CD4-positive, CD25-positive, alpha-beta regulatory T cell (primary cell): ENCODE measurements at places on chromosomes 13 and 19.
A peak's percentile ranks its signal among the peaks of the same experiment; 100 is the strongest.

GRCh38 chr13:89695343-89696257 lies 1651.9 kb upstream of the MIR17HG start:
- no peak for DNase-seq

- no peak for DNase-seq
Observed at GRCh38 chr13:83941701-83942335, 59.5 kb upstream of the SLITRK1 start.

DNA sequence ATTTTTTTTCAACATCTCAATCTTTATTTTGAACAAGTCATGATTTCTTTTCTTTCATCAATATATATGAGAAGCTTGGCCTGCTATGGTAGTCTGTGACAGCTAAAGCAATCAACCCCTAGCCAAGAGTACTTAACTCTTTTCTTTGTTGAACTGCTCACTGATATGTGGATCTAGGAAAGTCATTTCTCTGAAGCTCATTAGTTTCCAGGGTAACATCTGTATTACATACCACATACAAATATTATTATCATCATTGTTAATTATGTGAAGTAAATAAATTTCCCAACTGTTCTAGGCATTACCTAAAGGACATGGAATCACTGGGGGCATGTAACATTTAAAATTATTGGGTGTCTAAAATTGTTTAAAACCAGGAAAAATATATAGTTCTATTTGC lies 267.3 kb downstream of the DCT start:
- DNase-seq = no peak

- DNase-seq = no peak
Observed at GRCh38 chr19:14023404-14024235, 4.3 kb upstream of the RLN3 start.

DNA sequence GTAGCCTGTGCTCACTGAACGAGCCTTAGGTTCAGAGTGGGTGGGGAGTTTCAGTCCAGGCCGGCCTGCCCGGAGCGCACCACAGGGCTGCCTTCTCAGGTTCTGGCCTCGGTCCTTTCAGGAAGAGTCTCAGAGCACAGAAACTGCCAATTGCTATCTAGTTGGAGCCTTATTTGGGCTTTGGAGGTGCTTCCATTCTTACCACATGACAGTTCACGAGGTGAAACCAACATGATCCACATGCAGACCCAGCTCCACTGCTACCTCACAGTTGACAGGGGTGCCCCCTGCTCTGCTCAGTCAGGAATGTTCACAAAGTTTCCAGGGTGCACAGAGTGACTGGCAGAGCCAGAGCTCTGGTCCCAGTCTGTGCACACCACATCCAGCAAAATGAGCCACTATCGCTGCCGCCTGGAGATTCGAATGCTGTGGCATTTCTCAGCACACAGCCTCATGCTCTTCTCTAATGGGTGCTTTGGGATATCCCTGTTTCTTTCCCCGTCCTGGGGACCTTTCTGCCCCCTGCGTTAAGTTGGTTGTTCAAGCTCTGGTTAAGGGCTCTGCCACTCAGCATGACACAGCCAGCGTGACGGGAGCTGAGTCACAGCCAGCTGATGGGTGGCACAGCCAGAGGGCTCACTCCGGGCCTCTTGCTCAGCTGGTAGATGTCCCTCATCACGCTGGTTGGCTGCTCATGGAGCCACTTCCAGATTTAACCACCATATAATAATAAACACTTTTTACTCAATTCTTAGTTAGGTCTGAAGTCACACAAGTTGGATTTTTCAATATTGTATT lies 7.5 kb upstream of the SACS start:
- no peak for DNase-seq

GRCh38 chr13:112814905-112815585 lies 125.2 kb downstream of the ATP11A start:
- no peak for DNase-seq

- DNase-seq = no peak
Observed at GRCh38 chr13:46775385-46776107, 21.4 kb downstream of the ESD start.

DNA sequence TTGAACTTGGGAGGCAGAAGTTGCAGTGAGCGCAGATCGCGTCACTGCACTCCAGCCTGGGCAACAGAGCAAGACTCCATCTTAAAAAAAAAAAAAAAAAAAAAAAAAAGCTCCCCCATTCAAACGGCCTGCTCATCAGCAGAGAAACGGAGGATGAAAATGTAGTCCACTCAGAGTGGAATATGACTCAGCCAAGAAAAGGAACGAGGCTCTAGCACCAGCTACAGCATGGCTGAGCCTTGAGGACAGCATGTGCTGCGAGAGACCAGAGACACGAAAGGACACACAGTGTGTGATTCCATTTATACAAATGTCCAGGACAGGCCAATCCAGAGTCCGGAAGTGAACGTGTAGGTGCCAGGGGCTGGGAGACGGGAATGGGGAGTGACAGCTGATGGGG lies 18.1 kb upstream of the MIER2 start:
- DNase-seq = no peak

GRCh38 chr19:1513499-1514294 lies 878 bp upstream of the ADAMTSL5 start:
- DNase-seq = peak; percentile 61

DNA sequence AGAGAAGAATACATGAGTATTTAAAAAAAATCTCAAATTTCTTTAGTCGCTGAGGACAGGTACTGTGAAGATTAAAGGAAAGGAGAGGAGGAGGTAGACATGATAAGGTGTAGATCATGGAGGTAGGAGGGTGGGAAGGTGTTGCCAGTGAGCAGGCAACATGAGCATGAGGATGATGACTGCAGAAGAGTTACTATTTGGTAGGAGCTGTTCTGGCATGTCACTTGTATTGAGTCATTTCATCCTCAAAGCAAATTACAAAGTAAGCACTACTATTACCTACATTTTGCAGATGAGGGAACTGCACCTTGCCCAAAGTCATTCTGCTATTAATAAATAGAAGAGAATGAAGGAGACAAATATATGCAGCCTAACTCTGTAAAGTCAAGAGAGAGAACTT lies 435.8 kb upstream of the KLF12 start:
- DNase-seq = no peak

- no peak for DNase-seq
Observed at GRCh38 chr13:79490824-79491223, 9.9 kb downstream of the NDFIP2 start.

DNA sequence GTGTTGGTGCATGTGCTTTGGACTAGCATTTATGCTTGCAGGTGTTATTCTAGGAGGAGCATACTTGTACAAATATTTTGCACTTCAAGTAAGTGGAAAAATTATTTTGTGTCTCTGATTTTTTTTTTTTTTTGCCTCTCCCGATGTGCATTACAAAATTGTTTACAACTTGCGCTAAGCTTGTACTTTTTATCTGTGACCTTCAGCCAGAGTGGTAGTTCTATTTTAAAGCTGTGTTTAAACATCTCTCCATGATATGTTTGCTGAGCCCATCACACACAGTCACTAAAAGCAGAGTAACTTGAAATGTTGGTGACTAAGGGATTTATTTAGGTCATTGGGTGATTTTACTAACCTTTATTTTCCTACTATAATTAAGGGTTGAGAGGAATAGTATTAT lies 20.8 kb downstream of the ITM2B start:
- no peak for DNase-seq

DNA sequence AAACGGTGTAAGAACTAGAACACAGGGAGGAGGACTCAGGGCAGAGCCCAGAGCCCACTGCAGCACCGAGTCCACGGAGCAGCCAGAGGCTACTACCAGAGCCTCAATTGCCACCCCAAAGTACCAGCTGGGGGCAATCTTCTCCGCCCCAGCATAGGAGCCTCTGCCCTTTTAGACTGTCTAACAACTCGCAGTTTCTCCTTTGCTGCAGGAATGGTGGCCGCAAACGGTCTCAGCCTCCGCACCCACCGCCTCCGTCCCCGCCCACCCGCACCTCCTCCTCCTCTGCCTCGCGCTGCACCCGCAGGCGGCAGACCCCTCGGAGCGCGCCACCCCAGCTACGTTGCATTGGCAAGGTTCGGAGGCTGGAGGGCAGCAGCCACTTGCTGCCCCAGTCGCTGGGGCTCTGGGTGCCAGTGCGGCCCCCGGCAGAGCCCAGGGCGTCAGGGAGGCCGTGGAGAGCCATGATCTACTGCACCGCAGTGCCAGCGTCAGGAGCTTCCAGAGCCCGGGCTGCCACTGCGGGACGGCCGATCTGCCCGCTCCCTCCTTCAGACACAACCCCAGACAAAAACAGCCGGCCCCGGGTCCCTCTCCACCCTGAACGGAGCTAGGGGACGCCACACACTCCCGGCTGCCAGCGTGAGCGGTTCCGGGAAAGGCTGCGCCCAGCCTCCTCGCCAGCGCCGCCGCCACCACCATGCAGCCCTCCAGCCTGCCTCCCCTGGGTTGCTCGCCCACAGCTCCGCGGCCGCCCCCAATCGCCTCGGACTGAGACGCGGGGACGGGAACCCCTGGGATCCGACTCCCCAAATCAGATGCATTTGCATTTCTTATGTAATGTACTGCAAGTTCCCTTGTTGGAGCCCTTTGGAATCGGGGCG lies 1.8 kb downstream of the FGF14 start:
- no peak for DNase-seq

DNA sequence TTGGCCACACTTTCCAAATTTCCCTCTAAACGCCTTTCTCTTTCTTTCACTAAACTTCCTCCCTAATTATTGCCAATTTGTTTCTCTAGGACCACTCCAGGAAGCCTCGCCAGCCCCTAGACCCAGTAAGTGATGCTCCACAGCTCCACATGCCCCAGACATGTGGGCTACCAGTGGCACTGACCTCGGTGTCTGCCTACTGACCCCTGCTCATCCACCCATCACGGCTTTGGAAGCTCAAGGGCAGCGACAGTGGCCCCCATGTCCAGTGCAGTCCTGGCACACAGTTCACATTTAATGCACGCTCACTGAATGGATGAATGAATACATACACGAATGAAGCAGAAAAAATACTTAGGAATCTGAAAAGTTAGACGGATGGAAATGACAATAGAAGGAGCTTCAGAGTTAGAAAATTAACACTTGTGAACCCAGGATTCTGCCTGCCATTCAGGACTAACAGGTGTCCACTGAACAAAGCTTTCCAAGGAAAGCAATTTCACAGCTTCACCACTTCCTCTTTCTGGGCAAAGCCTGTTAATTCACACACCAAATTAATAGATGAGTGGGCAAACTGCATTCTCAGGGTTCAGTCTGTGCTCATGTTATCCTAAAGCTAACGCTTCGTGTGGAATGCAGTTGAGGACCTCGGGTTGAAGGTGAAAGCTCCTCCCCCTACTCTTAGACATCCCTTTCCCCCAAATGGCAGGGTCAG lies 50.9 kb downstream of the CCDC70 start:
- DNase-seq = no peak

GRCh38 chr19:10936661-10937084 lies 8.1 kb downstream of the TIMM29 start:
- DNase-seq = peak; percentile 62

GRCh38 chr13:105763851-105764250 lies 771.6 kb downstream of the EFNB2 start:
- no peak for DNase-seq

DNA sequence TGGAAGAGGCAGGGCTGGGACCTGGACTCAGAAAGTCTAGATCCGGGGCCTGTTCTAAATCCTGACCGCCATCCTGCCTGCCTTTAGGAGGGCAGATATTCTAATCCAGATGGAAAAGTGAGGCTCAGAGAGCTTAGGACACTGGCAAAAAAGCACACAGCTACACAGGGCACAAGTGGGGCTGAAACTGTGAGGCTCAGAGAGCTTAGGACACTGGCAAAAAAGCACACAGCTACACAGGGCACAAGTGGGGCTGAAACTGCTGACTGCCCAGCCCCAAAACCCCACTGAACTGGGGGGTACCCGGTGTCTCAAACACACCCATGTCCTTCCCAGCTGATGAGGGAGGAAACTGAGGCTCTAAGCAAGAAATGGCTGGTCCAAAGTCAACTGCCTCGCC lies 2.0 kb downstream of the AKT1S1 start:
- no peak for DNase-seq

DNA sequence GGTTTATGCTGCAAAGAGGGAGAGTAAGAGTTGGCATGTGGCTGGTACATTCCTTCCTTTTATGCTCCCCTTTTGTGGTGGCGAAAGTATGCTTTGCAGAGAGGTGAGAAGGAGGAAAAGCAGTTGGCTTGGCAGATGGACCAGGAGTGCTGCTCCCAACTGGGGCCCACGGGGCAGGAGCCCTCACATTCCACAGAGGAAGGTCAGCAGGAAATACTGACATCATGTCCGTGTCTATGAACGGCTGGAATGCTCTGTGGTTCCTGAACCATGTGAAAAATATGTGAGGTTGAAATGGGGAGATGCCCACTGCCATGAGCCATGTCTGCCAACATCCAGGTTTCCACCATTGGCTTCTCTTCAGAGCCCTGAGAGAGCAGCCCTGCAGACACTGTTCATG lies 33.3 kb upstream of the GAS6 start:
- DNase-seq = no peak

- DNase-seq = no peak
Observed at GRCh38 chr13:30796631-30797601, 61.6 kb downstream of the ALOX5AP start.

GRCh38 chr13:76213423-76213904 lies 577.3 kb downstream of the LMO7 start:
- DNase-seq = no peak

DNA sequence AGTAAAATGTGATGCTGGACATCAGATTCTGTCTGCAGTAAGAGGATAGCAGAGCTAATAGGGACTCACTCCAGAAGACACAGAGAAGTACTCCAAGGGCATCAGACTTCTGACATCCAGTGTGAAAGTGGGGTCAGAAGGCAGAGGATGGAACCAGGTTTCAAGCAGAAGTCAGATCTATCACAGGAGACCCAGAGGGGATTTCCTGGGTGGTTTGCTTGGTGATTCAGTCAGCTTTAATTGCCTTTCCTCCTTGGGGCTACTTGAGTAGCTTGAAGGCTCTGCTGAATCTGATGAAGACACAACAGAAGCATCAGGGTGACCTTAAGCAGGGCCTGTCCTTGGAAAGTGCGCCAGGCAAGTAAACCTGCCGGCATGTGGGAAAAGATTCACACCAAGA lies 300.6 kb downstream of the COG6 start:
- peak; percentile 19 for DNase-seq

GRCh38 chr19:44869733-44870470 lies 21.2 kb upstream of the TOMM40 start:
- DNase-seq = no peak

DNA sequence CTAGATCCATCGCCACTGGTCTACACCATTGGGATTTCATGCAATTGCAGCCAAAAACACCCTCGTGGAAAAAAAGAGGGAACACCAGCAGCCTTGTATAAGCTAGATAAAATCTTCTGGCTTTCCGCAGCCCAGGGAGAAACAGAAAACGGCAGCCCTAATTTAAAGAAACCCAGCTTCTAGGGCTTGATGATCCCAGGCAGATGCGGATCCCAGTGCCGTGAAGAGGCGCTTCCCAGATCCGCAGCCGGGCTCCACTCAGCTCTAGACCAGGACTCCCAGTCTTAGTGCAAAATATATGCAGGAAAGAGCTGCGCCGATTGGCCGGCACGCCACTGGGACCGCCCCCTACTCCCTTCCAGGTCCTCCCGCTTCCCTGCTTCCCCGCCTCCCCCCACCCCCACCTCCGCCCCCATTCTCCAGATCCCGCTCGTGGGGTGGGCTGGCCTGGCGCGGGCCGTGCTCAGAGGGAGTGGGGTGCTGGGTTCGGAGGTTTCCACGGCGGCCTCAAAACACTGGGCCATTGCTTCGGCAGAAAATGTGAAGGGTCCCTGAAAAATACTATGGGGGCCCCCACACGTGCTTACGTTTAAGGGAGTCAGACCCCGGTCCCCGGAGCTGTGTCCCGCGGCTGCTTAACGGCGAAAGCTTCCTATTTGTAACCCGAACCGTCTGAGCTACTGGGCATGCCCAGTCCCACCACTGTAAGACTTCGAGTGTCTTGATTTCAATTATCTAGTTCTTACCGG lies 63.1 kb downstream of the SERP2 start:
- peak; percentile 11 for DNase-seq
